AG08395 (cell line): ENCODE measurements at places on chromosomes 2 and 18.

- DNase-seq = no peak
These were observed 189.9 kb downstream of the MYO1B start for GRCh38 chr2:191435141-191435540.

DNA sequence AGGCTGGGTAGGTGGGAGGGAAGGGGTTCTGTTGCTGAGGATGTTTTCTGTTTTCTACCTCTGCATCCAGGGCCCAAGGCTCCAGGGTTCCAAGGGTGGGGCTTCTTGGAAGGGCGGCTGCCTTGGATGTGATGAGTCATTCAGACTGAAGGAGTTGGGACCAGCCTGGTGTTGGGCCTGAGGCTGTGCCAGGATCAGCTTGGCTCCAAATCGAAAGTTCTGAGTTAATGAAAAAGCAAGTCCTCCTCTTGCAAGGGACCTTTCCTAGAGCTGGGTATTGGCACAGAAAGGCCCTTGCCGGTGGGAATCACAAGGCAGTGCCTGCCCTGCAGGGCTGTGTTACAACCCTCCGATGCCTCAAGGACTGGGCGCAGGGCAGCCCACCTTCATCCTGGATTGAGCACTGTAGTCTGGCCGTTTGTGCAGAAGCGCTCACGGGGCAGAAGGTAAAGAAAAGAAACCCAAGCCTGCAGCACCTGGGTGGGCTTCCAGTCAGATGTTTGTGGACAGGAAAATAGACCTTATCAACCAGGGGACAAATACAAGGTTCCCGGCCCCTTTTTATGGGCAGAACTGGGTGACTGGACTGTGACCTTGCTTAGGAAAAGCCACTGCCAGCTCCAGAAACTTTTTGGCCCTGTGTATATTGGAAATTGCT is 52.5 kb upstream of the MCFD2 start:
- DNase-seq = peak; percentile 91

DNA sequence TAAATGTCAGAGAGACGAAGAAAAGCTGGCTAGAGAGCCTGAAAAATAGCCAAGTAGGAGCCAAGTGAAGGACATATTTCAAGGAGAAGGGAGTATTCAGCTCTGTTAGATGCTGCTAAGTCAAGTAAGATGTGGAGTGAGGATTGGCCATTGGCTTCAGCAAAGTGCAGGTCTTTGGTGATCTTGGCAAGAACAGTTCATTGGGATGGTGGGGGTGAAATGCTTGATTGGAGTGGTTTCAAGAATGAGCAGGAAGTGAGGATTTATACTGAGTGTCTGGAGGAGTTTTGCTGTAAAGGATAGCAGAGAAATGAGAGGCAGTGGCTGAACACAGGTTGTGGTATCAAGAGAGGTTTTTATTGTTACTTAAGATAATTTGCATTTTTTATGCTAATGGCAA is 139.7 kb downstream of the PRPF40A start:
- DNase-seq = no peak

- peak; percentile 50 for DNase-seq
These were observed 270.2 kb downstream of the EN1 start for GRCh38 chr2:118577202-118577601.

DNA sequence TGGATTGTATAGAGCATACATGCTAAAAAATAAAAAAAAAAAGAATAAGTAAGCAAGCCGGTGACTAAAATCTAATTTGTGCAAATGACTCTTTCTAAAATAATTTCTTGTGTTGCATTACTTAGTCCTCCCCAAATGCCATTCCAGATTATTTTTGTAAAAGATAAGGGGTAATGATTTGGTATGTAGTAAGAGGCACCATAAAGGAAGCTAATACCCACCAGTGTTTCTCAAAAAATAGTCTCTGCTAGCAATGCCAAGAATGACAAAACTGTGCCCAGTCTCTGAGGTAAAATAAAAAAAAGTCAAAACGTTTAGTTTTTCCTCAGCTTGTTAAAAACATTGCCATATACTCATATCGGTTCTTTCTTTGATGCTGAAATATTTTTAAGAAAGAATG is 2.7 kb downstream of the METTL5 start:
- no peak for DNase-seq

GRCh38 chr2:3343012-3343411 is 34.6 kb downstream of the EIPR1 start:
- DNase-seq = no peak

- no peak for DNase-seq
These were observed 16.9 kb downstream of the CYP26B1 start for GRCh38 chr2:72130659-72131360.

DNA sequence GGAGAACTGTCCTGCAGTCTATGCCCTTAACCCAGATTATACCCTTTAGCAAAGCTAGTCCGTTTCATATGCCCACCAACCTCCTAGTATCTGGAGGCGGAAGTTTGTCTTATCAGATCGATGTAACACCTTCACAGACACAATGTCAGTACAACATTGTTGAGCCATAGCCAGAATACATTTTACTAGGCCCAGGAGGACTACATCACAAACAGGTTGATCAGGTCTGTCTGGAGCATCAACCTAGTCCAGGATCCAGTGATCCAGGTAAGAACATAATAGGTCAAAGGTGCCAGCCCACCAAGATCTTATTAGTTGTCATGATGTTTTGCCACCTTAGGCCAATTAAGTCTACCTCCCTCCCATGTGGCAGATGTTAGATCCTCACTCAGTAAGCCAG is 2.0 kb upstream of the TPRKB start:
- DNase-seq = no peak

DNA sequence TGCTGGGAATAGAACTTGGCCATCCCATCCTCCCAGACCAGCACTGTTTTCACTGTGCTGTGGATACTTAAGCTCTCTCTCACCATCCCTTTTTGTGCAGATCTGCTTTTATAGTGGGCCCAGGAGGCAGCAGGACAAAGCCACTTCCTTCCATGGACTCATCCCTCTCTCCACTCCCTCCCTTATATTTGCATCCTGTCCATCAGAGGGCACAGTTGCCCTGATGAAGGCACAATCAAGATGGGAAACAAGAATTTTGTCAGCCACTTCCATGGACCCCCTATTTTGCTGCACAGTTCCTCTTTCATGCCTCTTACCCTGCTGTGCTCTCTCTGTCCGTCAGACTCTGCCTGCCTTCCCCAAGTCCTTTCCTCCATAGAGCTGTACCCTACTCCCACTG is 338.7 kb downstream of the HRH4 start:
- DNase-seq = peak; percentile 21

DNA sequence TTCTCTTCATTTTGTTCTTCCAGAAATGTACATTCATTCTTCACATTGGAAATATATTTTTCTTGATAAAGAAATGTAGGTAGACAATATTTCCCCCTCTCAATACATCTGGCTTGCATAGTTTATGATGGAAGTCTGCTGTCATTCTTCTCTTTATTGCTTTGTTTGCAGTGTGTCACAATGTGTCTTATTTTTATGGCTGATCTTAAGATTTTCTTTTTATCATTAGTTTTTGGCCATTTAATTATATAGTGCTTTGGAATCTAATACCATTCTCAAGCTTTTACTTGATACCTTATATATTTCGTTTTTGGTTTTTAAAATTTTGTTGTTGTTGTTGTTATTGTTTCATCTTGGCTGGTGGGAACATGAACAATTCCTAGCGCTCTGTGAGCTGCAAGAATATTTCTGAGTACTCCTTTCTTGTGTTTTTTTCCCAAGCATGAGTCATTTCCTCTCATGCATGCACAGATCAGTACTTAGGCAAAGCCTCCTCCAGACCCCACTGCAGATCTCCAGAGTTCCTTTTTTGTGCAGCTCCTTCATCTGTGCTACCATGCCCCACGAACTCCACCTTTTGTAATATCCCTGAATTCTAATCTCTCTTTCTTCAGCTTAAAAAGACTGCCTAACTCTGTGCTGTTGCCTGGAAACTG is 13.7 kb upstream of the MMADHC start:
- peak; percentile 18 for DNase-seq

GRCh38 chr2:189544318-189545042 is 36.1 kb downstream of the SLC40A1 start:
- DNase-seq = no peak

- DNase-seq = no peak
These were observed 76.0 kb downstream of the RNF144A start for GRCh38 chr2:6993229-6993640.

DNA sequence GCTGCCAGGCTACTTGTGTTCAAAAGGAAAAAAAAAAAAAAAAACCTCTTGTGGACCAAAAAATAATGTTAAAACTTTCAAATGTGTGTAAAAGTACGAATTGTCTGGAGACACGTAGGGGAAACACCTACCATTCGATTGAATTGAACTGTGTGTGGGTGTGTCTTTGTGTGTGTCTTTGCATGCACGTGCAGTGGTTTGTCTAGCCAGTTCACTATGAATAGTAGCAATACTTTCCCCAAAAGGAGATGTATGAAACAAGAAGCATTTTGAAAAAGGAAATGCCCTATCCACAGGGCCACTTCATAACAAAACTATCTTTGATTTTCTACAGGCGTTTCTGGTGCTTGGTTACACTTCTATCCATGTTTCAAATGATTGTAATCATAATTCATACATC is 186.8 kb downstream of the RPRM start:
- no peak for DNase-seq

- DNase-seq = no peak
These were observed 53.1 kb downstream of the SLC4A5 start for GRCh38 chr2:74290066-74290465.

DNA sequence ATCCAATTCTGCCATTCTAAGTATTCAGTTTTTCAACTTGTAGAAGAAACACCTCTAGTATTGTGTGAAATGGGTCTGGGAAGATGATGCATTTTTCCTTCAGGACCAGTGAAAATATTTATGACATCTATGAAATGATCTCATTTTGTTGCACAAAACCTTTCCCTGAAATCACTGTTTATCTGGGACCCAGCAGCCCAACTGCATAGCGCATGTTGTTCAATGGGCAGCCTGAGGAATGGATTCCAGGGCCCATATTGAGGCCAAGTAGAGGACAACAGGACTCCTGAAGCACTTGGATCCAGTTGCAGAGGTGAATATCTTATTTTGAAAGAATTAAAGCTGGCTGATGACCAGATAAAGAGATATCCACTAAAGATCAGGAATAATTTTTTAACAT is 7.3 kb downstream of the RBMS1 start:
- DNase-seq = no peak

DNA sequence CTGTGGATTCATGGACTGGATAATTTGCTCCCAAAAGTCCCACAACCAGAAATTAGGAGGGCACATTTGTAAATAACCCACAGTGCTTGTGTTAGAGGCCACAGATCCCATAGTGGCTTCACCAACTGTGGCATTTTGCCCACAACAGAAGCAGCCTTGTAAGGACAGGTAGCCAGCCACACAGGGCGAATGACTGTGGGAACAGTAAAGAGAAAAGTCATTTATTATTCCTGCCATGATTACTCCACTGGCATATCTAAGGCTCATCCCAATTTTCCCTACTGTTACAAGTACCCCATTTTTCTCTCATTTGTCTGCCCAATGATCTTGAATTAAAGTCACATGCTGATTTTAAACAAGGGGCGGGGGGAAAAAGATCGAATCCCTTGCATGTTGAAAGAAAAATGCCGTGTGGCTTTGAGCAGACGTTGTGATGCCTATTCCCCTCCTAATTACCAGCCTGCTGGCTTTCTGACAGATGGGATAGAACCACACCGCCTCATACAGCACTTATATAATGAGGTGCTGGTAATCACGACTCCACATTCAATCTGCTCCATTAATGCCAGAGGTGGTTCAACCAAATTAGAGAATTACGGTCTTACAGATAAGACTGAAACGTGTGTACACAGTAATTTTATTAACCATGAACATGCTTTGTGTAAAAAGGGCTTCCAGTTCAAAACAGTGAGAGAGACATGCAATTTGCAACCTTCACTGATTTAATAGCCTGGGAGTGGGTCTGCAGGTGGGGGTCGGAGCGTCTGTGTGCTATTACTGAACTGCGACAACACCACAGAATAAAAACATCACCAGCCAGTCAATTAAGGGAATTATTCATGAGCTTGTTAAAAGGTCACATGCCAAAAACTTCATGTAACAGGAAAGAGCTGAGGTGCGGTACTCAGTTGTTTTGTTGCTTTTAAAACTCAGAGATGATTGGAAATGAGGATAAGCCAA is 196.0 kb downstream of the TMEM163 start:
- no peak for DNase-seq

- DNase-seq = no peak
These were observed 417.6 kb downstream of the ZNF521 start for GRCh38 chr18:24934258-24934932.

DNA sequence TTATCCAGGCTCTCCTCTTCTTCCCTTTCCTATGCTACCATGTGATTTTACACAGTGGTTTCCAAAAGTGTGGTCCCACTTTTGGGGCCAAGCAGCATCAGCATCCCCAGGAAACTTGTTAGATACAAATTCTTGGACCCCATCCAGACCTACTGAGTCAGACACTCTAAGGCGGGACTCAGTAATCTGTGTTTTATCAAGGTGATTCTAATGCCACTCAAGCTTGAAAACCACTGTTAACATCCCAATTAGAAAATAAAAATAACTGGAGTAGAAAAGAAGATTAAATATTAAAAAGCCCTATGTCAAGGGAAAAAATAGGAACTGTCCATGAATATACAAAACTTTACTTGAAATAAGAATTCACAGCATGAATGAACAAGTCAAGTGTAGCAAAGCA is 10.8 kb downstream of the DSG2 start:
- DNase-seq = no peak

DNA sequence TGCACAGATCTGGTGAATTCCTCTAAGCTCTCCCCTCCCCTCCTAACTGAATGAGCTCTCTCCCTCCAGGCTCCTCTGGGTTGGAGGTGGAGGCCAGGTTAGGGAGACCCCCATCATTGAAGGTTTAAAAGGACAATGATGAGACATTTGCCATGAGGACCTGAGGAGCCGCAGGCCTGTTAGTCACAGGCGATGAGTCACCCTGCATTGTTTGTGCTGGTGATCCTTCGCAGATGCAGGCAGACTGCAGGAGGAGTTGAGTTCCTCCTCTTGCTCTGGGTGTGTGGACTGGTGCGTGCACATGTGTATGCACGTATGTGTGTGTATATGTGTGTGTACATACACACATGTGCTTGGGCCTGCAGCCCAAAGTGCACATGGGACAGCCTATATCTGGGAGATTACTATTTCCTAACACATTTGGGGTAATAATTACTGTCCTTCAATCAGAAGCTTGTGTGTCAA is 42.0 kb downstream of the MCFD2 start:
- DNase-seq = peak; percentile 90

DNA sequence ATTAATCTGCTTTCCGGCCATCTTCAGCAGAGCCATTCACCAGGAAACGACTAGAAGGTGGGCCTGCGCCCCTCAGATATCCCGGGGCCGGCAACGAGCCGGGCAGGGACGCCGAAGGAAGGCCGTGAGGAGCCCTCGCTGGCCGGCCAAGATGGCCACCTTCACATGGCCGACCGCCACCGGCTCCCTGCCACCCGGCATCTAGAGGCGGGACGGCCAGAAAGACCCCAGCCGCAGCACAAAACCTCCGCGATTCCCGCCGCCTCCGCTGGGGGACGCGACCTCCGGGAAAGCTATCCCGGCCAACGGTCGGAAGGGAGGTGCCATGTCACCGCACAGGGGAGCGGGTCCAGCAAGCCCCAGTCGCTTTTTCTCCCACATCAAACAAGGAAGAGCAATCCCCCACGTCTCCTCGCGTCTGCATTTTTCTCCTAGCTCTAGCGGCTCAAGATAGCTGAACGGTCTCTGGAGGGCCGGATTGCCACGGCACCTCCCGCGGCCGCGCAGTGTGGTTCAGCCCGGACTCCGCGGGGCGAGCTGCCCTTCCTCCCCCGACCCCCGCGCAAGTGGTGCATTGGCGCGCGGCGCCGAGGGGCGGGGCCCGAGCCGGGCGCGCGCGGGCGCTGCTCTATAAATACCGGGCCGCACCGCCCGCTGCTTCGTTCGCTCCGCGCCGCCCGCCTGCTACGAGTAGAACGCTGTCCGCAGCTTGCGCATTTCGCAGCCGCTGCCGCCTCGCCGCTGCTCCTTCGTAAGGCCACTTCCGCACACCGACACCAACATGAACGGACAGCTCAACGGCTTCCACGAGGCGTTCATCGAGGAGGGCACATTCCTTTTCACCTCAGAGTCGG is at the start of gene MAT2A:
MAT2A (plus strand) TSS at position 662 of the 854 bp plus-strand sequence; CDS start at position 782, 120 bp downstream.
- DNase-seq = peak; percentile 93
